ENCODE measurements at places on chromosomes 13 and 19.

- DNase-seq: no peak
Observed at GRCh38 chr19:3366753-3367627, 607 bp downstream of the NFIC start.

GRCh38 chr19:35141837-35142605, 1.0 kb upstream of the FXYD7 start:
- no peak for DNase-seq

GRCh38 chr13:75494491-75494890, 12.5 kb upstream of the TBC1D4 start:
- DNase-seq: no peak

DNA sequence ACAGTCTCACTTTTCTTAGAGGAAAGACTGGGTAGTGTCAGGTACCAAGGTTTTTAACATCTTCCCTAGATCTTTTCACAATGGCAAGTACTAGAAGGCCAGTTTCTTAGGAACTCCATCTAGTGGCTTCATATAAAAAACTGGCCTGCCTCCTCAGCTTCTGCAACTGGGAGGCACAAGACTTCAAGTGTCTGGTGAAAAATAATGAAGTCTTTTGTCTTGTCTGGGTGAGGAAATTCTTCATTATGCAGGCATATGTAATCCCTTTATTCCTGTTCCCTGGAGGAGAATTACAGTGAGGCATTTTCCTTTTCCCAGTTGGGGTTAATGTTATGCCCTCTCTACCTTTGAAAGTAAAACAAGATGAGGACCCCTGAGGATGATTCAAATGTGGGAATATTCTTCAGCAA, 300.5 kb downstream of the NALCN start:
- DNase-seq: no peak

- no peak for DNase-seq
Observed at GRCh38 chr19:6381030-6381750, 5.5 kb upstream of the PSPN start.

DNA sequence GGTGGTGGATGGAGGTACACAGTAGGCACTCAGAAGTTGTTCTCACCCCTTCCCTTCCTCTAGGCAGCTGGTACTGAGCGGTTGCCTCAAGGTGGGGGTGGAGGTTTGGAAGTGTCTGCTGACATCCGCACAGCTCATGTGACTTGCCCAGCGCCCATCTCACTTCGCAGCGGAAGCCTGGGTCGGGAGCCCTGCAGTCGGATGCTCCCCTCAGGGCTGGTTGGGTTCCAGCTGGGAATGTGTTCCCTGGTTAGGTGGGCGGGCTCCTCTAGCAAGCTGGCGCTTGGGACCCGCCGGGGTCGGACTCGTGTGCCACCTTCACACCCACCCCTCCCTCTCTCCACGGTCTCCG, 10.2 kb downstream of the PPP1R37 start:
- DNase-seq: peak; percentile 26

DNA sequence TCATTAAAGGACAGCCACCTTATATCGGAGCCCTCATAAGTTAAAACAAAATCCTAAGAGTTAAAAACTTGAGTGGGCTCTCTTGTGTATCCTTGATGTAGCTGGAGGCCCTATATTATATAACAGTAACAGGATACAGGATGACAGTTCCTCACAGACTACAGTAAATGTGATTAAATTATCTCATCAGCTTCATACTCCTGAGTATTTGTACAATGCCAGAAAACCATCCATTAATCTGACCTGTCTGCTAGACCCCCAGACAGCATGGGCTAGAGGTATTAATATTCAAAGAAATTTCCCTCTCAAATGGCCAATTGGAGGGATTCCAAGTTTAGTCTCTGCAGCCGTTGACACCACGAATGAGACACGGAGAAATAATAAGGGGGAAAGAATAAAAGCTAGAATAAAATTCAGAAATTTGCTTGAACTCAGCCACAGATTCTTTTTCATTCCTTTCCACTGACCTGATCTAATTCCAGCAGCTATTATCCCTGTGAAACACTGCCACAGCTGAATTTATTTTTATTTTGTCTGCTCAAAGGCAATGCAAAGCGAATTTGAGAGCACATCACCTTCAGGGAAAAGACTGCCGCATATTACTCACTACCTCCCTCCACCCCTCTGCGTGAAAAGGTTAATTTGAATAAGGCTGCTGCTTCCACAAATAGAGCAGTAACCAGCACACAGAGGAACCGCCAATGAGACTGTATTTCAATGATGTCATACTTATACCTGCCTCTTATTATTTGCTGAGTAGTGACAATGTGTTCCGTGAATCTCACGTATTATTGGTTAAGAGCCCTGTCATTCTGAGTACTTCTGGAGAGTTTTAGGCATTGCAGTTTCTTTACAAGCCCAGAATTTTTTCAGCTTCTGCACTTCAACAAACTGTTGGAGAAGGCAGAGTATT, 155.9 kb upstream of the KLF12 start:
- DNase-seq: peak; percentile 39

- no peak for DNase-seq
Observed at GRCh38 chr19:1417145-1417544, 9.8 kb downstream of the DAZAP1 start.

- DNase-seq: no peak
Observed at GRCh38 chr19:14979476-14980255, at the start of gene SLC1A6. Gene SLC1A6, minus strand, starts transcription at chr19:14979864. Its CDS starts 6,954 bp downstream, at chr19:14972910.

DNA sequence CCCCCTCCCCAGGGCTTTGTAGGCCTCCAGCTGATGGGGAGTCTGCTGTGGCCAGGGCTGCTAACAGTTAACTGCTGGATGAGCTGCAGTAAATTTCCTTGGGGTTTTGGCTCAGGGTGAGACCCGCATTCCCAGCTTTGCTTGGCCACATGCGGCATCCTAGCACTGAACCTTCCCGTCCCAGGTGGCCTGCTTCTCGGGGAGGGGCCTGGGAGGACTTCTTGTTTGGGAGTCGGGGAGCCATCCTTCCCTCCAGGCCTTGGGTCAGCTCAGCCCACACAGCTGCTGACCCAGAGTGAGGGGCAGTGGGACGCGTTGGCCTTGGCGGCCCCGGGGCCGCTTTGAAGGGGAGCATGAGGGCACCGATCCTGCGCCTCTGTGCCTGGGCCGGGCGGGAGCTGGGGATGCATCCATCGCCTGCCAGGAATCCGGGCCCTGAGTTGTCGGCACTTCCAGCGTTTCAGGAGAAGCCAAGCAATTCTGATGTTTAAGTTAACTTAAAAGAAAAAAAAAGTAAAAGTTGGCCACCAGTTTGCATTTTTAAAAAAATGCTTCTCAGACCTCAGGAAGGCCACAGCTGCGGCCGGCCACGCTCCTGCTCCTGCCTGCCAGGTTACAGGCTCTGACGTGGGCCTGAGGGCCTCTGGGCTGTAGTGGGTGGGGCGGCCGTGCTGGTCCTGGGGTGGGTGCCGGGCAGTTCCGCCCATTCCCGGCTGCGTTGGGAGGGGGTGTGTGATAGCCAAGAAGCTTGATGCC, 27.7 kb downstream of the CRTC1 start:
- no peak for DNase-seq

DNA sequence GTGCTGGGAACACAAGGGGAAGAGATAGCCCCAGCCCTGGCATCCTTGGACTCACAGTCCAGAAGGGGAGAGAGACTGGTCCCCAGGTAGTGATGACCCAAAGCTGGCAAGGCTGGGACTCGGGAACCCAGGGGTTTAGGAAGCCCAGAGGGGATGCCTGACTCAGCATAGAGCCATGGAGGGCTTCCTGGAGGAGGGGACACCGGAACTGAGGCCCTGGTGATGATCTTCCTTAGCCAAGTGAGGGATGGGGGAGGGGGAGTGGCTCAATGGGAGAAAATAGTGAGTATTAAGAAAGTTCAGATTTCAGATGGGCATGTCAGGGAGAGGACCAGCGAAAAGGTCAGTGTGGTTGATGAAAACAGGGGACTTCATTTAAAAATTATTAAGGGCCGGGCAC, 26.8 kb downstream of the EXOC3L2 start:
- no peak for DNase-seq

DNA sequence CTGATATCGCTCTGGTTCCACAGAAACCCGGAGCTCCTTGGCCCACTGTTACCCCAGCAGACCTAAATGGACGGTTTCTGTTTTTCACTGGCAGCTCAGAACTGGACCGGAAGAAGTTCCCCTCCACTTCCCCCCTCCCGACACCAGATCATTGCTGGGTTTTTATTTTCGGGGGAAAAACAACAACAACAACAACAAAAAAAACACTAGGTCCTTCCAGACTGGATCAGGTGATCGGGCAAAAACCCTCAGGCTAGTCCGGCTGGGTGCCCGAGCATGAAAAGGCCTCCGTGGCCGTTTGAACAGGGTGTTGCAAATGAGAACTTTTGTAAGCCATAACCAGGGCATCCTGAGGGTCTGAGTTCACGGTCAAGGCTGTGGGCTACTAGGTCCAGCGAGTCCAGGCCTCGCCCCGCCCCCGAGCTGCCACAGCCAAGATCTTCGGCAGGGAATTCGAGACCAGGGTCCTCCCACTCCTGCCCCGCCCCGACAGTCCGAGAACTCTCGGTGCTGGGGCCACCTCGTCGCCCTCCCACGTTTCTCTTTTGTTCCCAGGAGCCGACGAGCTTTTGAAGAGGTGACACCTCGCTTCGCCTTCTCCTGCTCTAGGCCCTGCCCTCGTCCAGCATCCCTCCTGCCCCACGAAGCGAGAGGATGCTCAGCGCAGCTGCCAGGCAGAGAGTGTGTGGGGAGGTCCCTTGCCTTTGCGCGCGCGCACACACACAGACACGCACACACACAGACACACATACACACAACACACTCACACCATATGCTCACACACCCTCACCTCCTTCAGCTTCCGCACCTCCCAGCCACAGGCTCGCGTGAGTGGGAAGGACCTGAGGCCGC, 8.8 kb downstream of the ZIC2 start:
- DNase-seq: no peak

DNA sequence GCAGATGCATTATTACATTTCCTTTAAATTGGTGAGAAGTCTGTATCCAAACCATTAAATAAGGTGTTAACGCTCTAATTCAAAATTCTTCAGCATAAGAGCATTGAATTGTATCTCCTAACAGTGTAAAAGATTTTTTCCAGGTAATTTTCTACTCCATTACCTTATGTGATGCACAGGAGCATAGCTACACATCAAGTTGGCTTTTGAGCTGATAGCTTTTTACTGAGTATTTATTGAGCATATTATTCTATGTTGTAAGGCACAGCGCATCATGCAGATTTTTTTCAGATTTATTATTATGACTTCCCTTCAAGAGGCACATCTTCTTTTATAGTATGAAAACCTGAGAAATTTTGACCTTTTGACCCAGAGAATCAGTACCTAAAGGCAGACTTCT, 270.7 kb upstream of the MIR17HG start:
- DNase-seq: no peak

DNA sequence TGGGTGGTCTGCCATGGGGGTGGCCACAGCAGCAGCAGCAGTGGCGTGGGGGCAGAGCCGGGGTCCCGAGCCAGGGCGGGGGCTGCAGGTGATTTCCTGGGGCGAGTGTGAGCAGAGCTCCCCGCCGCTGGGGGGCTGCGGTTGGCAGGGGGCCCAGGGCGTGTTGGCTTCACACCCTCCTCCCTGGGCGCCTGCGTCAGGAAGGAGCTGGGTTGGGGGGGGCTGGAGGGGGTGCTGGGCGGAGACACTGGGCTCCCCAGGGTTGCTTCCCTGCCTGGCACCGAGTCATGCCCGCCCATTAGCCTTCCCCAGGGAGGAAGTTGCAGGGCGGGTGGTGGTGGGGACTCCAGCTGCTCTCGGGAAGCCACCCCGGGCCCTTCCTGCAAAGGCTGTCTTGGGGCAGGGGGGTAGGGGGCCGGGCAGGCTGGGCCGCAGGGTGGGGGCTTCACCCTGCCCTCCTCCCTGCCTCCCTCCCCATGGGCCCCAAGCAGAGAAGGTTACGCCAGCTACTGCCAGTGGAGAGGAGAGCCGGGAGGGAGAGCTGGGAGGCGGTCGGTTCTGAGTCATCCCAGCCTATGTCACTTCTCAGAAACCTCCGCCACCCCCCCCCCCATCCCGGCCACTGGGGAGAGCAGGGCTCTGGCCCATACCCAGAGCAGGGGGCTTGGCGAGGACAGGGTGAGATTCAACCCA, 4.6 kb downstream of the MIDN start:
- peak; percentile 79 for DNase-seq

DNA sequence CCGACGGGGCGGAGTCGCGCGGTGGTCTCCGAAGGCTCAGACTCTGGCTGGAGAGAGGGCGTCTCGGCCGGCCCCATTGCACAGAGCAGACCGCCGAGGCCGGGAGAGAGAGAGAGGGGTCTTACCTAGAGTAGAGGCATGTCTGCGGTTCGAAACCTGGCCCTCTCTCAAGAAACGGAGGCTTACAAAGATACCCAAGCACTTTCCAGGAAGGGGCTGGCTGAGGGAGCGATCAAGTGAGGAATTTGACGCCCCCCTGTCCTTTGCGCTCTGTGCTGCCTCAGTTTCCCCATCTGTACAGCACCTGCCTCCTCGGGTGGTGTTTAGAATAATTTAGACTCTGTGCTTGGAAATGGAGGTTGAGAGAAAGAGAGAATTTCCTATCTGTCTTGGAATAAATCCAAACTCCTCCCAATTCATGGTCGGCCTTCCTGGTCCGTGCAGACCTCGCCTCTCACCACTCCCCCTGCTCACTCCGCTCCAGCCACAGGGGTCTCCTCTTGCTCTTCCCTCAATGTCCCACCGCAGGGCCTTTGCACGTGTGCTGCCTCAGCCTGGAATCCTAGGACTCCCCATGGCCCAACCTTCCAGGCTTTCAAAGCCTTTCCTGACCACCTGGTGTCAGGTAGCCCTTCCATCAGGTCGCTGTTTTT, 658 bp upstream of the ISOC2 start:
- DNase-seq: no peak

- DNase-seq: no peak
Observed at GRCh38 chr19:17616961-17617806, 61.7 kb downstream of the COLGALT1 start.

GRCh38 chr19:1141944-1142343, 32.1 kb downstream of the SBNO2 start:
- DNase-seq: no peak

- no peak for DNase-seq
Observed at GRCh38 chr19:28039677-28040381, 1173.1 kb downstream of the UQCRFS1 start.

- DNase-seq: no peak
Observed at GRCh38 chr19:36838784-36839324, 667 bp upstream of the ZNF790 start.

DNA sequence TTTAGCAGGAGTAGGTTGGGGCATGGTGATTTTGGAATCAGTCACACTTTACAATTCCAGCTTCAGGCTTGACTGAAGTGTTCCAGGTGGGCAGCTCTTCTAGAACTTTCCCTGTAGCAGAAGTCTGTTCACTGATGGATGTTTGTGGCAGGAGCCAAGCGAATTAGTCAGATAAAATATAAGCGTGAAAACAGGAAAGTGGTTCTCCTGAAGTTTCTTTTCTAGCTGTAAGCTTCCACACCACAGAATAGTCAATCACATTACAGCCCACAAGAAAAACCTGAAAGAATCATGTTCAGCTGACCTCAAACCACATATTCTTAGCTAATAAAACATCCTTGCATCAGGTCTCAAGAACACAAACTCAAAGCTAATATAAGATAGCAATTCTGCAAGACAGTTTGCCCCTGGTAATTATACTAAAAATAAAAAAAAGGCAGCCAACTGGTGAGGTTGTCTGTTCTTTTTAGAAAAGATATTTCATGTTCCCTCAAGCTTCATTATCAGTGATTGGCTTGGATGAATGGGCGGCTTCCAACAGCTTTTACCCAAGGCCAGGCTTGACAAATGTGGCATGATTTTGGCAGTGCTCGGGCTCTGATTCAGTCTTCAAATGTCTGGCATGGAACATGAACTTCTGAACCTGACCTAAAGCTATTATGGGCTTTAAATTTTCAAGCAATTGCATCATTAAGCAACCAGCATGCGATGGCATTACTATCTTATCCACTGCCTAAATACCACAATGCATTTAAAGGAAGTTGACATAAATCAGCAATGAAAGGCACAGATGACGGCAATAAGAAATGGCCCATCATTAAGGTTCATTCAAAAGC, 136.8 kb downstream of the DCLK1 start:
- no peak for DNase-seq

GRCh38 chr19:1410789-1411188, 3.4 kb downstream of the DAZAP1 start:
- DNase-seq: no peak
